ENCODE measurements at places on chromosomes 1 and 21.
A peak's percentile ranks its signal among the peaks of the same experiment; 100 is the strongest.

DNA sequence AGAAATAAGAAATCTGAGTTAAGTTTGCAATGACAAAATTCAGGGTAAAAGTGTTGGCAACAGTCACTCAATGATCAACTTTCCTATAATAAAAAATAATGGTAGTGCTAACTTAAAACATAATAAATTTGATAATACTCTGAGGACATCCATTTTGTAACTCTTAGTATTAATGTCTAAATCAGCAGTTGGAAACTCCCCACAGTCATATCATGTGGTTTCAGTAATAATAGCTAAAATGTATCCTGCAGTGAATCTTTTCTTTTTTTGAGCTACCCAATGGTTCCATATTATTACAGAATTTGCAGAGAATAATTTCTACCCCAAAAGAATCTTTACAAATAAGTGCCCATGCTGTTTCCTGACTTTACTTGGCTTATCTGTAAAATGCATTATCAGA, 286.7 kb downstream of the PTPRC start:
- no peak for DNase-seq

DNA sequence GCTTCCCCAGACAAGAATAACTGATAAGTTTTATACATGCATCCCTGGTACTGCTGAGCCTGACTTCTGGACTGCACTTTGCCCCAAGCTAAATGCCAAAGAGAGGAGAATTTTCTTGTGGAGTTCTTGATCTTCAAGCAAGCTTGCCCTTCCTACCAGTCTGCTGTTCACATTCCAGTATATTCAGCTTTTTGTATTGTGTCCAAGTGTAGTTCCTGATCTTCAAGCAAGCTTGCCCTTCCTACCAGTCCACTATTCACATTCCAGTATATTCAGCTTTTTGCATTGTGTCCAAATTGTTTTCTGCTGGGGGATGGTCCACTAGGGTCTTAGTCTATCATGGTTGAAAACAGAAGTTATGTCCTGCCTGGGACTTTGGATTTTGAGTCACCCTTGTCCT, 894 bp upstream of the TSEN15 start:
- no peak for DNase-seq

GRCh38 chr1:173590557-173590956, 12.3 kb downstream of the SLC9C2 start:
- no peak for DNase-seq

DNA sequence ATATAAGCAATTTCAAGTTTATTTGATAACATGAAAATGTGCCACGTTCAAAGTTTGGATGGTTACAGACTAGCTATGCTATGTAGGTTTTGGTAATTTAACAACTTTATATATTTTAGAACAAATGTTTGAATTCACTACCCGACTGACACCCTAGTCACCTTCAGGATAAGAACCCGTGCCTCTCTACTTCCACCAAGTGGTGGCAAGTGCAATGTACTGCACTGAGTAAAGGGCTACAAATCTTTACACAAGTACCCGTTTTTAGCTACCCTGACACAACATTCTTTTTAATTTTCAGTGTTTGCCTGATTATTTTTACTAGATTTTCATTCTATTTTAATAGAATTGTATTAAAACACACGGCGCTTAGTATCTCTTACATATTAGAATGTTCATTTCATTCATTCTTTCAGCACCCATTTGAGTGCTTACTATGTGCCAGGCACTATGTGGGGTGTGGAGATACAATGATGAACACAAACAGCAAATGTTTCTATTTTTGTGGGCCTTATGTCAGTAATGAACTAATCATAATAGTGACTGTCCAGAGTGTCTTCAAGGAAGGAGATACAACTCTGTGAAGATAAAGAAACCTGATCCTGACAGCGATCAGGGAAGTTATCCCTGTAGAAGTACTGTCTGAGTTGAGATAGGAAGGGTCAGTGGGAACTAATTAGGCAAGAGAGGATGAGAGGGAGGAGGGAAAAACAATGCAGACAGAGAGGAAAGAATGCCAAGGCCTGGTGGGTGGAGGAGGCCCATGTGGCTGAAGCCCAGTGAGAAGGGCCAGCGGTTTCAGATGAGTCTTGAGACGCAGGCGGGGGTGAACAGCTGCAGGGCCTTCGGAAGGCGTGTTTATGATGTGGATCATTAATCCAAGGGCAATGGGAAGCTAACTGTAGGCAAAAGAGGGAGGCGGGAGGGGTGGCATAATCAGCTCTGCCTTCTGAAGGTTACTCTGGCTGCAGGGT, 3.8 kb downstream of the LCA5L start:
- DNase-seq: peak; percentile 94

- DNase-seq: no peak
Observed at GRCh38 chr21:31964692-31965091, 91.9 kb downstream of the HUNK start.

DNA sequence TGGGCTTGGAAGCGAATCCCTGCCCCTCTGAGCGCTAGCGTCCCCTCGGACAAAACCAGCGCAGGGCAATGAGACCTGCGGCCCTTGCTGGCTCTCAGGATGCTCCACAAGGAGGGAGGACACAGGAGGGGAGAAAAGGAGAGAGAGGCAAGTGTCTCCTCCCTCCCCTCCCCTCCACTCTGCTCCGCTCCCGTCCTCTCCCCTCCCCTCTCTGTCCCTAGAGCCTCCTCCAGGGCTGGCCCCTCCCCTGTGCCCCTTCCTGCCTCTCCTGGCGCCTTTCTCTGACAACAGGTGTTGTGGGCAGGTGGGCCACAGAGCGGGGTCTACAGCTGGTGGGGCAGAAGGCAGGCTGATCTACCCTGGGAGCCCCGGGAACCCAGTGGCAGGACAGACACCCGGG, 35.2 kb downstream of the TP73 start:
- DNase-seq: no peak

GRCh38 chr21:29149808-29150425, 19.5 kb downstream of the MAP3K7CL start:
- no peak for DNase-seq

- DNase-seq: no peak
Observed at GRCh38 chr1:6056572-6056948, 10.9 kb downstream of the KCNAB2 start.

GRCh38 chr1:185338719-185339622, 21.9 kb upstream of the IVNS1ABP start:
- DNase-seq: peak; percentile 94

GRCh38 chr1:175744833-175745232, 1.4 kb upstream of the TNR start:
- DNase-seq: no peak

DNA sequence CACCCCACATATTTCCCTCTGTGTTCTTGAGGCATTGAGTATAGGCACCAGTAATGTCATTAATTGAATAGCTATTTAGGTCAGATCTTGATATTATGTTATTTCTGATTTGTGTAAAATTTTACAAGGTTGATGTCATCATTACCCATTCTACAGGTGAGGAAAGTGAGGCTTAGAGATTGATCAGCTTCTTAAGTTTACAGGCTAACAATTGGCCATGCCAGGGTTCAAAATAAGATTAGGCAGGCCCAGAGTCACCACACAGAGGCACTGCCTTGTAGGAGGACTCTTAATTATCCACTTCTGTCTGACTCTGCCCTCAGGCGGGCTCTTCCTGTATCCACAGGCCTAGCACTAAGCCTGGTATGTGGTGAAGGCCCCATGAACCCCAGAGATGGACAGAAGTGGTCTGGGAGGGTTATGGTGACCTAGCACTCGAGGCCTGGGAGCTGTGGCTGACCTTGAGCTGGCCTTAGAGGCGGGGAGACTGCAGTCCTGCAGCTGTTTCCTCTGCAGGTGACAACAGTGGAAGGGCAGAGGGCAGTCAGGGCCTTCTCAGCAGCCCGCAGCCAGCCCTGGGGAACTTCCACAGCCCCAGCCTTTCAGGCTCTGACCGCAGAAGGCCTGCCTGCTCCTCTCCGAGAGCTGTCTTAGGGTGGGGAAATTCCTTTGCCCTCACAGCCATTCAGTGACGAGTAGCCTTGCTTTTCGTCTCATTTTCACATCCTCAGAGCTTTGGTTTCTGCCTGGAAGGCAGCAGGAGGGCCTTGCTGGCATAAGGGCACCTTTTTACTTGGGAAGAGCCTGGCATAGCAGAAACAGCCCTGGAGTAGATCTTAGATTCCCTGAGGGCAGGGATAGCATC, 12.2 kb downstream of the ZDHHC18 start:
- DNase-seq: no peak

DNA sequence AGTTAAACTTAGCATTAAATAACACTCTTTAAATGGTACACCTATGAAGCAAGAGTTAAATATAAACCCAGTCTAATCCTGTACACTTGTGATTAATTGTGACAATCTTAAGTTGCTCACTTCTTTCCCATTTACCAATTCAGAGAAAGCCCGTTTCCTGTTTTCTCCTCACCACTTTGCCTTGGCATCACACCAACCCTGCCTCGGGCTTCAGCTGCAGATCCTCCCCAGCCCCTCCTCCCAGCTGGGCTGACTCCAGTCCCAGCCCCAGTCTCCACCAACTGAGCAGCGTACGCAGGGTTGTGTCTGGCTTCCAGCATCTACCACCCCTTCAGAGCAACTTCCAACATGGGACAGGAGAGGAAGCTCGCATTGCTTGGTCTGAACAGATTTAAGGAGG, 4.1 kb downstream of the PYCR2 start:
- peak; percentile 31 for DNase-seq

DNA sequence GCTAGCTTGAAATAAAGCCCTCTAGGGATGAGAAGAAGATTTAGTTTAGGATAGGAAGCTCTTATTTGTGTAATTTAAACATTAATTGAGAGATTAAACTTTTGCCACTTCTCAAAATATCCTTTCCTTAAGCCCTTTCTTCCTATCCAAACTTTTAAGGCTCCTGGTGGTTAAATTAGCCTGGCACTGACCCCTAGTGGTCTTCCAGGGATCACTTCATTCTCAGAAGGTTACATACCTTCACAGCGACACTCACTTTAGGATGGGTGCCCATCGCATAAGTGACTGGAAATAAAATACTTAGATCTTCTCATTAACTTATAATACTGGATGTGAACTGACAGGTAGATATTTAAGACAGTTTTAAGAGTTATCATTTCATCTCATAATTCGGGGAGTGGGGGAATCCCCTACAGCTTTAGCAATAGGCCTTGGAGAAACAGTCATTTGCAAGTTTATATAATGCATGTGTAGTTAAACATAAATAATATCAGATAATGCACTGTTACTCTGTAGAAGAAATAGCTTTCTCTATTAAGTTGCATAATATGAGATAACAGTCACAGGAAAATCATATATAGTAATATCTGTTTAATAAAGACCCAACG, 7.4 kb downstream of the LHX9 start:
- DNase-seq: peak; percentile 84

GRCh38 chr1:151147132-151147503, 687 bp upstream of the SEMA6C start:
- DNase-seq: no peak

DNA sequence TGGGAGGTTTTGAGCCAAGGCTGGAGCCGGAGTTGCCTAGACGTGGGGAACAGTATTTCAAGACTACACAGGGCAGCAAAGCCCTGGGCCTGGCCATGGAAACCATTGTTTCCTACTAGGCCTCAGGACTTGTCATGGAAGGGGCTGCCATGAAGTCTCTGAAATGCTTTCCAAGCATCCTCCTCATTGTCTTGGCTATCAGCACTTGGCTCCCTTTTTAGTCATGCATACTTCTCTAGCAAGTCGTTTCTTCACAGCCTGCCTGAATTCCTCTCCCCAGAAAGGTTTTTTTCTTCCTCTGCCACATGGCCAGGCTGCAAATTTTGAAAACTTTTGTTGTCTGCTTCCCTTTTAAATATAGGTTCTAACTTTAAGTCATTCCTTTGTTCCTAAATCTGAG, 406.6 kb upstream of the TMPRSS15 start:
- DNase-seq: no peak

GRCh38 chr1:17808816-17809215, 53.7 kb downstream of the ACTL8 start:
- no peak for DNase-seq

DNA sequence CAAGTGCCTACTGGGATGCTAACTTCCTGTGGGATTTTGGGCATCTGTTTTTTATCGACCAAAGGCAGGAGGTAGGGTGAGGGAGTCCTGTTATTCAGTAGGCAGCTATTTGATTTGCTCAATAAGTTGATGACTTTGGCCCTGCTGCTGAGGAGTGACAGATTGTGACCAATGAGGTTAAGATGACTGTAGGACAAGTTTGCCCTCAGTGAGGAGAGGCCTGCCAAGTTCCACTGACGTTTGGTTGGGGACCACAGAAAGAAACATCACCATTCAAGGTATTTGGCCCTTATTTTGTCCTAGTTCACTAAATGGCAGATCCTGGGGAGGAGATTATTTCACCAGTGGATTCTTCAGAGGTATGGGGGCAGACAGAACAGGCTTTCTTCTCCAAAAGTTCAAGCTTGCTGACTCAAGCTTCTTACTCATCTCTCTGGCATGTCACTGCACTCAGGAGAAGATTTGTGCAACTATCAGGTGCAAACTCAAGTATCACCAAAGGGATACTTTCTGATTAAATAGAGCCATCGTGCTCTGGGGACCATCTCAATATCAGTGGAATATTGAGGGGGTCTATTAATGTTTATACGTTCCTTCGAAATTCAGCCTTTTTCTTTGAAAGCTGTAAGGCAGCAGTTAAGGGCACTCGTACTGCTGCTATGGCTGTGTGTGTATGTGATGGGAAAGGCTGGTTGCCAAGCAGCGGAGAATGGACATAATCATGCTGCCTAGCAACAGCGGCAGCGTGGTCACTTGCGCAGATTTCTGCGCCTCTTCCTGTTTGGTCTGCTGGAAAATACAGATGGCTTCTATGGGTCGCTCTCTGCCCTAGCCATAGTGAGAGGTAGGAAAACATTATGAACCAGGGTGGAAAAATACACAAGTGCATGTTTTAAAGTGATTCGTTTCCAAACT, 78.7 kb downstream of the PBX1 start:
- DNase-seq: no peak

GRCh38 chr1:168403140-168403539, 122.5 kb downstream of the TBX19 start:
- no peak for DNase-seq

DNA sequence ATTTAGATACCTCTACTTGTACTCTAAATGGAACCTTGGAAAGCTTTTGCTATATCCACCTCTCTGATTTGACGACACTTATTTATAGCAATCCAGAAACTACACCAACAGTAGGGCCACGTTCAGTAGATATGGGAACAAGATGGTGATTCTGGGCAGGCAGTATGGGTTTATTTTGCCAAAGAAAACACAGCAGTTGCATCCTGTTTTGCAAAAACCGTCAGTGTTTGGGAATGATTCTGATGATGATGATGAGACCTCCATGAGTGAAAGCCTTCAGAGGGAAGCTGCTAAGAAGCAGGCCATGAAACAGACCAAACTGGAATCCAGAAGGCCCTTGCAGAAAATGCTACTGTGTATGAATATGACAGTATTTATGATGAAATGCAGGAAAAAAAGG, 41.5 kb upstream of the NEXN start:
- DNase-seq: no peak

- no peak for DNase-seq
Observed at GRCh38 chr1:31781756-31782371, 17.7 kb upstream of the ADGRB2 start.

GRCh38 chr1:7402548-7402850, 368.6 kb upstream of the VAMP3 start:
- DNase-seq: no peak

GRCh38 chr21:42202321-42202720, 16.6 kb upstream of the ABCG1 start:
- no peak for DNase-seq

GRCh38 chr1:51070011-51070410, 32.0 kb upstream of the C1orf185 start:
- no peak for DNase-seq

All from Kasumi-1 (cell line).